ENCODE measurements at places on chromosomes 11 and 22.
A peak's percentile ranks its signal among the peaks of the same experiment; 100 is the strongest.

DNA sequence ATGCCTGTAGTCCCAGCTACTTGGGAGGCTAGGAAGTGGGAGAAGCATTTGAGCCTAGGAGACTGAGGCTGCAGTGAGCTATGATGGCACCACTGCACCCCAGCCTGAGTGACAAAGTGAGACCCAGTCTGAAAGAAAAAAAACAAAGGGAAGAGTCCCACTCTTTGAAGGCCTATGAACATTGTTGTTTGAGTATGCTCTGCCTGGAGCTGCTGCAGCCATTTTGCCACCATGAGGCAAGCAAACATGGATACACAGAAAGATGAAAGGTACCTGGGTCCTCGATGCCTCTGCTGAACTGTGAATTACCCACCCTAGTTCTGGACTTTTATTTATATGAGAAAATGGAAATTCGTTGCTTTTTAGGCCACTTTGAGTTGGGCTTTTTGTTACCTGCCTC is 19.7 kb upstream of the TSPAN18 start:
- no peak for DNase-seq
- H3K4me1 ChIP-seq: no peaks in the 10 kb centered on the region
- no peak overlapping the region for H3K27ac ChIP-seq
- H3K36me3 ChIP-seq: no peaks in the 10 kb centered on the region

- no peak overlapping the region for H3K27ac ChIP-seq
- H3K4me3 ChIP-seq: no peak overlapping the region
- H3K27me3 ChIP-seq: no peaks in the 10 kb centered on the region
- DNase-seq: no peak
Measured at GRCh38 chr22:27670701-27671412, 130.7 kb downstream of the MN1 start.

GRCh38 chr22:31126128-31126868 is 3.5 kb downstream of the INPP5J start:
- H3K4me3 ChIP-seq: no peak overlapping the region
- H3K27me3 ChIP-seq: no peaks in the 10 kb centered on the region
- no peaks in the 10 kb centered on the region for H3K36me3 ChIP-seq
- H3K27ac ChIP-seq: no peak overlapping the region
- no peaks in the 10 kb centered on the region for H3K4me1 ChIP-seq
- DNase-seq: no peak

GRCh38 chr11:46378296-46378695 is 3.2 kb upstream of the MDK start:
- H3K4me1 ChIP-seq: peaks cover 23% of the 10 kb centered on the region
- DNase-seq: no peak
- peaks cover 3% of the 10 kb centered on the region for H3K27me3 ChIP-seq
- peaks cover 38% of the 10 kb centered on the region for H3K36me3 ChIP-seq
- no peak overlapping the region for H3K27ac ChIP-seq

GRCh38 chr11:119699227-119699626 is 29.8 kb downstream of the NECTIN1 start:
- H3K27ac ChIP-seq: no peak overlapping the region
- no peak overlapping the region for H3K4me3 ChIP-seq
- no peak for DNase-seq
- H3K4me1 ChIP-seq: no peaks in the 10 kb centered on the region
- H3K36me3 ChIP-seq: no peaks in the 10 kb centered on the region

DNA sequence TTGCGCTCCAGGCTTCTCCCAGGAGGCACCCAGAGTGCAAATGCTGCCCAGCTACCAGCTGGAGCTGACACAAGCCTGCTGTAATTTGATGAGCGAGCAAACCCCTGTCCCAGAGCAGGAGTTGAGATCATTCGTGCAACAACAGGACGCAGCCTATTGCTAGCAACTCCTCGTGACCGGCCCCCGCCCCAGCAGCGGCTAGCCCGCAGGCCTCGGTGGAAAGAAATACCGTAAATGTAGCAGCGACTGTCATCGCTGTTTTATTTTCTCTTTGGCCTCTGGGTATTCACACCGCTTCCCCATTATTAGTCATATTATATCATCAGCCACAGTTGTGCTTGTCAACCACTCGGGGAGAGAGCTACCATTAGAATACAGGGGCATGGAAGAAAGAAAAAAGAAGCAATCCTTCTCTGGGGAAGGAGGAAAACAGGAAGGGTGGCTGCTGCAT is 59.2 kb upstream of the ATXN10 start:
- peak overlapping the region; percentile 41 for H3K27ac ChIP-seq
- no peak overlapping the region for H3K4me3 ChIP-seq
- H3K36me3 ChIP-seq: no peaks in the 10 kb centered on the region
- H3K4me1 ChIP-seq: no peaks in the 10 kb centered on the region

DNA sequence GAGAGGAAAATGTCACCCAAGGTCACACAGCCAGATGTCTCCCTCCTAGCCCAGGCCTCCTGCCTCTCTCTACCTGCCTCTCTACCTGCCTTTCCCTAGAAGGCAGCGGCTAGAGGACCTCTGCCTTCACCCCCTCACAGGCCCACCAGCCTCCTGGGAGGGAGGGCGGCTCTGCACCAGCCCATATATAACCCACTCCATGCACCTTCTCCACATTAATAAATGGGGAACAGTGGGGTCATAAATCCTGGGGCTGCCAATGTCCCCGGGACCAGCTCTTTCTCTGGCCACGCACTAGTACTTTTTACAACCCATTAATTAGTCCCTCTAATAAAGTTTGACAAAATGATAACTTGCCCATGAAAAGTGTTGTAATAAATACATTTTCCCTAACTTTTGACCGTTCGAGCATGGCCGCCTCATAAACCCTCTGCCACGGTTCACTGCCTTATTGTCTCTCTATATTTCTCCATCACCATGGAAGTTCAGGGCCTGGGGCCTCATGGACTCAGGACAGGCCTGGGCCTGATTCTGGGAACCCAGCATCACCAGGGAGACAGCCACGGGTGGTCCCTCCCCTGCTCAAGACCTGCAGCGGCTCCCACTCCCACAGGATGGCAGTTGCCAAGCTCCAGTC is 102.1 kb downstream of the MN1 start:
- no peak overlapping the region for H3K27ac ChIP-seq
- no peaks in the 10 kb centered on the region for H3K4me1 ChIP-seq
- no peak for DNase-seq
- no peaks in the 10 kb centered on the region for H3K36me3 ChIP-seq

DNA sequence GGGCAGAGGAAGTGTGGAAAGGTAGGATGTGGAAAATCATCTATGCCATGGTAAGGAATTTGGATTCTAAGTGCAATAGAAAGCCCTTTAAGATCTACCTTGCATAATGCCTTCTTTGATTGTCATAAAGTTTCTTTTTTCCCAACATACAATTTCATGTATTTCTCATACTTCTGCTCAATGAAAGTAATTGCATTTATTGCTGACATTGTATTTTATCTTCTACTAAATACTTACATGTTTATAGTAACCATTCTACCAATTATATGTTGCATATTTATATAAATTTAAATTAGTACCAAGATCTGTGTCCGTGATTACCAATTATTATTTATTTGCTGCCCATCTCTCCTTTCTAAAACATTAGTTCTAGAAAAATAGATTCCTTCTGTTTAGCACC is 114.8 kb downstream of the CNTN5 start:
- no peak overlapping the region for H3K4me3 ChIP-seq
- no peaks in the 10 kb centered on the region for H3K27me3 ChIP-seq
- no peaks in the 10 kb centered on the region for H3K36me3 ChIP-seq
- no peak overlapping the region for H3K27ac ChIP-seq
- DNase-seq: no peak

- H3K27me3 ChIP-seq: no peaks in the 10 kb centered on the region
- H3K4me3 ChIP-seq: no peak overlapping the region
- H3K36me3 ChIP-seq: no peaks in the 10 kb centered on the region
- DNase-seq: no peak
- no peaks in the 10 kb centered on the region for H3K4me1 ChIP-seq
- no peak overlapping the region for H3K27ac ChIP-seq
Measured at GRCh38 chr11:80702264-80702663, 1261.4 kb upstream of the TENM4 start.

DNA sequence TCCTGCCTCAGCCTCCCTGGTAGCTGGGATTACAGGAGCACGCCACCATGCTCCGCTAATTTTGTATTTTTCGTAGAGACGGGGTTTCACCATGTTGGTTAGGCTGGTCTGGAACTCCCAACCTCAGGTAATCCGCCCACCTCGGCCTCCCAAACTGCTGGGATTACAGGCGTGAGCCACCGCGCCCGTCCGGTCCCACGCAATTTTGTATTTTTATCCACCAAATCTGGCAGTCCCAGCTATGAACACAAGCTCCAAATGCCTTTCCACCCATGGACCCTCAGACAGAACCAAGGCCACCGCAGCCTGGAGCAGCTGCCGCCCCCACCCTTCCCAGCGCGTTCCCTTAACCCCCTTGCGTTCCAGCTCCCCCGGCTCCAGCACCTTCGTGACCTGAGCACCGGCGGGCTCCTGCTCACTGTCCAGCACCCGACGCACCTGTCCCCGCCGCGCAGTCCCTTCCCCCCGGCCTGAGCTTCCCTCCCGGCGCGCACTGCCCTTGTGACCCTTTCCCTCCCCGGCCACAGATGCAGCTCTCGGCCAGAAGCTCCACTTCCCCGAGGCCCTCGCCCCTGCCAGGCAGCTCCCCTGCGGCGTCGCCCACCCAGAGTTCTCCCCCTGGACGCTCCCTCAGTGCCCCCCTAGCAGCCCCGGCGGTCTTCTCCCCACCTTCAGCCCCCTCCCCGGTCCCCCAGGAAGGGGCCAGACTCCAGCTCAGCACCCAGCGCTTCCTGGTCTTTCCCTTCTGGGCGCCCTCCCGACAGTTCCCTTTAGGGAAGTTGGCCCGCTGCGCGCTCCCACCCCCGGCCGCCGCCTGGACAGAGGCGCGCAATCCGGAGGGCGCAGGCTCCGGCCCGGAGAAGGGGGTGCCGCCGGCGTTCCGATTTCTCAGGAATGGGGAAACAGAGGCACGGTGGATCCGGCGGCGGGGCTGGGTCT is 5.6 kb upstream of the ZBED4 start:
- peaks cover 40% of the 10 kb centered on the region for H3K4me1 ChIP-seq
- no peak overlapping the region for H3K4me3 ChIP-seq
- H3K27ac ChIP-seq: no peak overlapping the region
- H3K27me3 ChIP-seq: no peaks in the 10 kb centered on the region

DNA sequence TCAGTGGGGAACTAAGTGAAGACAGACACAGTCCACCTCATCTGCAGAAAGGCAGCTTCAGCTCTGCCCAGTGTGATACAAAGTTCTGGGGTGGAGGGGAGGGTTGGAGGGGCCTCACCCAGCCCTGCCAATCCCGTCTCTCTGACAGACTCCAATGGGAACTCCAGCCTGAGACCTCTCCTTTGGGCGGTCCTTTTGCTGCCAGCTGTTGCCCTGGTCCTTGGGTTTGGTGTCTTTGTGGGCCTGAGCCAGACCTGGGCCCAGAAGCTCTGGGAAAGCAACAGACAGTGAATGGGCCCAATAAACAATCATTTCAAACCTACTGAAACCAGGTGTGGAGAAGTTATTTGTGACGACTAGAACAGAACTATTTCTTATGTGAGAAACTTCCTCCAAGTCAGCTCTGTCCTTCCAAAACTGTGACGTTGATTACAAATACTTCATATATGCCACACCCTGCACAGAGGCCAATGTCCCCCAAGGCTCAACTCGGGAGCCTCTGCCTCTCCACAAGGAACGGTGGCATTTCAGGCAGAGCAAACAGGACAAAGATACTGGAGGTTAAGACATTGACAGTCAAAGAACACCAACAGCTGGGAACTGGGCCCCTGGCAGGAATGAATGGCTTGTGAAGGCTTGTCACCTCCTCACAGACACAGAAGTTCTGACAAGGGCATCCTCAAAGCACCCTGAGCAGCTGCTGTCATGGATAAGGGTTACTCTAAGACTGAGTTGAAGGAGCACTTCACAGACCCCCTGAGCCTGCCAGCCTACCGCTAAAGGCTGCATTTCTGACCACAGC is 8.2 kb downstream of the ZP1 start:
- no peak for DNase-seq
- H3K27me3 ChIP-seq: no peaks in the 10 kb centered on the region

- H3K27ac ChIP-seq: no peak overlapping the region
- peaks cover 9% of the 10 kb centered on the region for H3K27me3 ChIP-seq
- DNase-seq: no peak
- H3K4me3 ChIP-seq: no peak overlapping the region
Measured at GRCh38 chr11:4436411-4436810, 12.7 kb upstream of the OR52K2 start.

DNA sequence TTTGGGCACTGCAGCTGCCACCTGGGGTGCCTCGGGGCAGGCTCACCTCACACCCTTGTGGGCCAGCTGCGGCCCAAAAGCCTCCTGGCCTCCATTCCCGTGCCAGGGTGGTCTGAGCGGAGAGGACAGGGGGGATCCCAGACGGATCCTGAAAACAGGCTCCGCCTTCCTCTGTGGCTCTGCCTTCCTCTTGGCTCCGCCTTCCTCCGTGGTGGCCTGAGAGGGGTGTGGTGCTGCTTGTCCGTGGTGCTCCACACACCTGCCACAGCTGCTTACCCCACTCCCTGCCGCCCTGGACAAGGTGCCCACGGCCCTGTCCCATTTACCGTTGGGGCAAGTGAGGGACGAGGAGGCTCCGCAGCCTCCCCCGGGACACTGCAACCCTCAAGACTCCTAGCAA is 23.2 kb upstream of the KCNQ1OT1 start:
- no peak overlapping the region for H3K27ac ChIP-seq
- H3K4me3 ChIP-seq: no peak overlapping the region
- H3K4me1 ChIP-seq: no peaks in the 10 kb centered on the region
- no peaks in the 10 kb centered on the region for H3K27me3 ChIP-seq

DNA sequence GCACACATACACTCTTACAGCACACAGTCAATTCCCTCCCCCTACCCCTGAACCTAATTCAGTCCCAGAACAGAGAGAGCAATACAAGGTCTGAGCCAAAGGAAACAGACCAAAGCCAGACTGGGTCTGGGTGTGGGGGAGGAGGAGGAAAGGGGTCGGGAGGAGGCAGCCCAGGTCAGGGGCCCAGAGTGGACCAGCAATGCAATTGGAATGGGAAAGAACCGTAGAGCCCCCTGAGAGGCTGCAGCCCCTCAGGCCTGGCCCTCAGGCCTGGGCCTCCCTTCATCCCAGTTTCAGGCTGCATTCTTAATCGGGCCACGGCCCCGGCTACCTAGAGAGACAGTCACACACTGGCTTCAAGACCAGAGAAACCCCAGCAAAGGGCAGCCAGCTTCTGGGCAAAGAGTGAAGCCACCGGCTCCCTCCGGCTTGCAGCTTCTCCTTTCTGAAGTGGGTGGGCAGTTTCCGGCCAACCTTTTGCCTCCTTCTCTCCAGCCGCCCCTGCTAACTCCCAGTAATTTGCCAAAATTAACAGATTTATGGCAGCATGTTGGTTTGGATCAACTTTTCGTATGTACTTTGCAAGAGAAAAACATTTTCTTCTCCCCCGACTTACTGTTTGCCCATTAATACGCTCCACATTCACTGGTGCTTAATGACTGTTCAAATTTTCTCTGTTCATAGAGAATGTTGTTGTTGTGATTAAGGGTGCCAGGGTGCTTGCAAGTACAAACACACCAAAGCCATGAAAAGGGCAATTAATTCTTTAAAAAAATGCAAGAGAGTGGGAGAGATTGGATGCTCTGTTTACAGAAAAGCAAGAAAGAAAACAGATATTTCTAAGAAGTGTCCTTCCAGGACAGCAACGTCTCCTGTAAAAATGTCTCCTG is 488.3 kb downstream of the MN1 start:
- H3K4me3 ChIP-seq: no peak overlapping the region
- no peaks in the 10 kb centered on the region for H3K36me3 ChIP-seq
- no peak for DNase-seq
- H3K27me3 ChIP-seq: no peaks in the 10 kb centered on the region
- H3K4me1 ChIP-seq: no peaks in the 10 kb centered on the region
